ENCODE measurements at places on chromosomes 2 and 18. TPM values are rescaled to one million over a fixed set of nuclear protein-coding genes. Genes with fewer than 3 reads are reported as not detected.

Gene HNMT
- total RNA-seq = not detected

Gene PRKD3
- 11.9 TPM for total RNA-seq

Gene ANKRD30BL
- not detected for total RNA-seq

Gene MREG
- total RNA-seq = 15.7 TPM

Gene ELMOD3
- total RNA-seq = 17.0 TPM

Gene CD207
- not detected for total RNA-seq

Gene UGT1A8
- not detected for total RNA-seq

Gene OBSL1
- total RNA-seq = 0.37 TPM

Gene HOXD13
- not detected for total RNA-seq

Gene DSG1
- total RNA-seq = not detected

Gene M1AP
- not detected for total RNA-seq

Gene UGT1A5
- total RNA-seq = not detected

Gene COL4A3
- total RNA-seq = not detected

Gene MALT1
- 23.9 TPM for total RNA-seq

DNA sequence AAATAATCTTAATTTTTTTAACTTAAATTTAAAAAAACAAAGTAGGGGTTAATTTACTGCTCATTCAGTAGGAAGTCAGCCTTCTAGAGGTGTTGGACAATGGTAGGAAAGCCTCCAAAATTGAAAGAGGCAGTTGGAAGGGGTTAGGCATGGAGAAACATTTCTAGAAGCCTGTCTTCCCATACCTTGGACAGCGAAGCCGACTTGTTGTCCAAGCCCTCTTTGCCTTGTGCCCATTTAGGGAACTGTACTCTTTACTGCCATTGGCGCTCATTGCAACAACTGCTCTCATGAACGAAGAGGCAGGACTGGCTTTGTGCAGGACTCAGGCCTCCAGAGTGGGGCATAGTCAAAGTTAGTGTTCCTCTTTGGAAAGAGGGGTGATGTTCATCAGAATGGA lies 333.3 kb downstream of the HRH4 start:
- no peak for DNase-seq

DNA sequence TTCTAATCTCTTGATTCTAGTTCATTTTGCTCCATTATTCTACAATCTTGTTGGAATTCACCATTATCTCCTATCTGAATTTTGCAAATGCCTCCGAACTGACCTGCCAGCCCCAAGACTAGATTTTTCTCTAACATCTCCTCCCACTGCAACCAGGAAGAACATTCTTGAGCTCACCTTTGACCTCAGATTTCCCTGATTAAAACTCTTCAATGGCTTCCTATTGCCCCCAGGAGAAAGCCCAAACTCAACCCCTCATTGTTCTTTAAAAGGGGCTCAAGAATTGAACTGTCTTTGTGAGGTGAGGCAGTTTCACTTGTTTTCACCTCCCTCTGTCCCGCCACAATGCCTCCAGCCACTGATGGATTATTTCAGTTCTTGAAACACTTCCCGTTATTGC lies 784.6 kb upstream of the ZEB2 start:
- DNase-seq = no peak

- no peak for DNase-seq
Measured at GRCh38 chr2:196949116-196949515, 22.6 kb upstream of the PGAP1 start.

DNA sequence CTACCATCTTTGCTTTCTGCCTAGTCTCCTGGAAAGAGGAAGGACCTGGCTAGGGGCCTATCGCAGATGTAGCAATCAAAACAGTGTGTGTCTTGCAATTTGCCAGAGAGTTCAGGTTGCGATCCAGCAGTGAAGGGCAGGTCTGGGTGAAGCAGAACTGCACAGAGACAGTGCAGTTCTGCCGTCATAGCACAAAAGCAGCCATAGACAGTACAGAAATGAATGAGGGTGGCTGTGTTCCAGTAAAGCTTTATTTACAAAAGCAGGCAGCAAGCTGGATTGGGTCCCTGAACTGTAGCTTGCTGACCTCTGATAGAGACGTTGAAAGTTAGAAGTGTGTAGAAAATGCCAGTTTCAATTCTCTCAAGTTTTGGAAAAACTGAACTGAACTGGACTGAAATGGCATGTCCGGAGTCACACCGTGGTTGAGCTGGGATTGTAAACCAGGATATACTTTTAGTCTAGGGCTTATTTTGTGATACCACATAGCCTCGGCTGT lies 186.8 kb downstream of the LTBP1 start:
- no peak for DNase-seq

DNA sequence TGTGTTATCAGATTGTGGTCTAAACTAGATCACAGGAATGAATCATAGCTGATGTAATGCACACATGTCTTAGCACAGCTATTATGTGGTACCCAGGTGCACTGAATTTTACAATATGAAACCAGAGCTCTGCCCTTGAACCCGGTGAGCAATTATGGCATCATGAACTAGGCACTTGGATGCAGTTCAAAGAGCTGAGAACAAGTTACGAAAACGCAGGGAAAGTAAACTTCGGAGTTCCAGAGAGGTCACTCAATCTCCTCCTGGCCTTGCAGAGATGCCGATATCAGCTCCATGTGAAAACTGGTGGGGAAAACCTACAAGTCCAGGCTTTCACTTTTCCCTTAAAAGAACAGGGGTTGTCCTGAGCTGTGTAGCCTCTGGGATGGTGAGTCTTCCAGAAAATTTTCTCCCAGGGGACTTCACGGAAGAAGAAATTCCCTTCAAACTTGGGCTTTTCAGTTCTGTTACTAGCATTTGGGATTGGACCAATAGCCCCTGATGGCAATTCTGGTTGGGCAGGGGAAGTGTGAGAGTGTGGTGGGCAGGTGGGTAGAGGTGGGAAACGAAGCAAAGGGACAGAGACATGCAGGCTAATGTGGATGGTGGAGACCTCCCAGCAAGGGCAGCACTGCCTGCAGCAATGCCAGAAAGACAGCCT lies 71.1 kb upstream of the SH3BP4 start:
- DNase-seq = peak; percentile 14

DNA sequence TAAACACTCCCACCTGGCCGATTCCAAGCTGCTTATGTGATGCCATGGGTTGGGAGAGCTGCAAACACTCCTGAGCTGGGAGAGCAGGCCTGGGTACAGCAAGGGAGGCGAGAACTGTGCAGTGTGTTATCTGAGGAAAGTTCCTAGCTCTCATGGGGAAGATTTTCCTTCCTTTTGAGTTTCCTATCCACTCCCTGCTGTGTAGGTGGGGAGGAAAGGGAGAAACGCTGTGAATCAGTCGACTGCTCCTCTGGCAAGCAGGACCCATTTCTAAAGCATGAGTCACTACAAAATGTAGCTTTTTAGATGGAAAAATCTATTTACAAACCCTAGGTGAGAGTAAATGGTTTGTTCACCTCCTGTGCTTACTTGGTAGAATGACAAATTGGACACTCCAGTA lies 80.4 kb downstream of the SH3RF3 start:
- DNase-seq = no peak

DNA sequence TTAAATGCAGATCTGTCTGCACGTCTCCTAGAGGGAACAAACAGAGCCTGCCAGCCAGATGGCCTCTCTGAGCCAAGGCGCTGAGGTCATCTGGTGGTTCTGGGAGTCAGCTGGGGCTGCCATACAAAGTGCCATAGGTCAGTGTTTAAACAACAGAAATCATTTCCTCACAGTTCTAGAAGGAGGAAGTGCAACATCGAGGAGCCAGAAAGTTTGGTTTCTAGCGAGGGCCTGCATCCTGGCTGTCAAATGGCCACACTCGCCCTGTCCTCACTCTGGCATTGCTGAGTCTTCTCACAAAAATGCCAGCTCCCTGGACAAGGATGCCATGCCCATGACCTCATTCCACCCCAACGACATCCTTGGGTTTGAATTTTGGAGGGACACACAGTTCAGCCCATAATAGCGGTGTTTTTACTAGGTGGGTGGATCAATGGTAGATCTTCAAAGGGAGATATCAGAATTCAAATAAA lies 59.6 kb downstream of the MYT1L start:
- no peak for DNase-seq

DNA sequence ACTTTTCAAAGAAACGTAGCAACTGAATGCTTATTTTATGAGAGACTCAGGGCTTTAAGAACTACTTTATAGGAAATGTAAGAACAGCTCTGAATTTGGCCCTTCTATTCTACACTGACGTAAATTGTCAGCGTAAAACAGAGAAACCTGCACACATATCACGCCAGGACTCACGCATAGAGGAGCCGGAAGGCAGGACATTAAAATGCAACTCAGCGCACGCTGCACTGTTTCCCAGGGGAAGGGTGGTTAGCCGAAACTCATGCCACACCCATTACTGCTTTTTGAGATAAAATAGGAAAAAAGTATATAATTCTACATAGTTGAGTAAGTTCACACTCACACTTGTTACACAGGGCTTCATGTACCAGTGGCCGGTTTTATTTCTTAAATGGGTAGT lies 7.4 kb downstream of the TUBB6 start:
- no peak for DNase-seq

GRCh38 chr2:72916743-72917137 lies 579 bp upstream of the EMX1 start:
- DNase-seq = no peak

DNA sequence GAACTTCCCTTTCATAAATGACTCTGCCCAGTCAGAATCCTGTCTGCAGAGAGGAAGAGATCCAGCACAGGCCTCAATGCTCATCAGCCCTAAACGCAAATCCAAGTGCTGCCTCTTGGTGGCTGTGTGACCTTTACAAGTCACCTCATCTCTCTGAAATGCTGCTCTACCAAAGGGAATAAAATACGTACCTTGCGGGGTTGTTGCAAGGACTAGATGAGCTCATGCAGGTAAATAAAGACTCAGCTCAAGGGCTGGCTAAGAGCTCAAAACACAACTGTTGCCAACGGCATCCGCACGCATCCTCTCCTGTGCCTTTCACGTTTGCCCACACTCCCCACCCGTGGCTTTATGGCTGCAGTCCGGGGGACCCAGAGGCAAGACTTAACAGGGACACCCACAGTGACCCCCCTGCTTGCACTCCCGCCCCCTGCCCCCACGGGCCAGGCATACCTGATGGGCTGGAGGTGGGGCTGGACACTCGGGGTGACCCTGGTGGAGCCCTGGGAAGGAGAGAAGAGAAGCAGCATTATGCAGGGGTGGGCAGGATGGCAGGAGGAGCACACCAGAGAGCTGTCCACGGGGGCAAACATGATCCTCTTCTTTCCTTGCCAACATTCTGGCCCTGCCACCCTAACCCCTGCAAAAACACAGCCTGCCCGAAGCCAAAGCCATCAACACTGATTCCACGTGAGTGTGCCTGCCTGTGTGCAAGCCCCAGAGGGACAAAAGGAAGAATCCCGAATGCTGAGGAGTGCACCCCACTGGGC lies 102.6 kb downstream of the TNS1 start:
- no peak for DNase-seq

DNA sequence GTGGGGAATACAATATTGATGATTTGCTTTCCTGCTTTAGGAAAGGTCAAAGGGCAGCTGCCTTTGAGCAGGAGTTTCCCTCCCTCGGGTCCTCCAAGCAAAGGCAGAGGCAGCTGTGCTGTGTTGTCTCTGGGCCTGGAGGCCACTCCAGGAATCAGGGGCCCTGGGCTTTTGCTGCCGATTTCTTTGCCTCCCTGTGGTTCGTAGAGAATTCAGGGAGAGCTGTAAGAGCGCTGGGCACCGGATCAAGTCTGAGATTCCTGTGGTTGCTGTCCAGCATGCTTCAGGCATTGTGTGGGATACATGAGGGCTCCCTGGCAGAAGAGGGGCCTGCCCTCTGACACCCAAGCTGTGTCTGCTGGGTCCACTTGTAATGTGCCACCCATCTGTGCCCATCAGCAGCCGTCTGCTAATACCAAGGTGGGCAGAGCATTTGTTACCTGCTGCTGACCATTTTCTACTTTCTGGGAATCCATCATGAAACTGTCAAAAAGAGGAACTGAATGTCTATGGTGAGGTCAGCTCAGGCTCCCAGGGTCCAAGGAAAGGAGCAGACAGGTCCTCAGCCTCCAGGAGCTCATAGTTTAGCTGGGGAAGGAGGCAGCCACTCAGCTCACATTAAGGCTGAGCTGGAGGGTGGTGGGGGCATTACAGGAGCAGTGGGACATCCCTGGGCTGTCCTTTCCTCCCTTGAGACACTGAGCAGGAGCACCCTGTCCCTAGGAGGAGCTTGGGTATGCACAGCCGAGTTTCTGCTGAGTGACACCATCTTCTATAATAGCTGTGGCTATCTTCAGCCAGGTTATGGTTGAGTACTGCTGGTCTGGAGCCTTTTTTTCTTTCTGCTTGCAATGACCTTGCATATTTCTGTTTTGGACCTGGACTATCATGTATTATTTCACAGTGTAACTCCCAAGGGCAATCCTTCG lies 68.5 kb downstream of the CTIF start:
- DNase-seq = no peak

GRCh38 chr18:10723496-10723895 lies 197.7 kb downstream of the NAPG start:
- DNase-seq = no peak

GRCh38 chr2:120520929-120521912 lies 175.3 kb downstream of the INHBB start:
- DNase-seq = peak; percentile 16

GRCh38 chr2:163182764-163183354 lies 344.3 kb upstream of the KCNH7 start:
- DNase-seq = no peak

GRCh38 chr2:152504618-152505017 lies 169.6 kb downstream of the FMNL2 start:
- DNase-seq = no peak

- no peak for DNase-seq
Measured at GRCh38 chr2:31337197-31337596, 77.3 kb downstream of the XDH start.

DNA sequence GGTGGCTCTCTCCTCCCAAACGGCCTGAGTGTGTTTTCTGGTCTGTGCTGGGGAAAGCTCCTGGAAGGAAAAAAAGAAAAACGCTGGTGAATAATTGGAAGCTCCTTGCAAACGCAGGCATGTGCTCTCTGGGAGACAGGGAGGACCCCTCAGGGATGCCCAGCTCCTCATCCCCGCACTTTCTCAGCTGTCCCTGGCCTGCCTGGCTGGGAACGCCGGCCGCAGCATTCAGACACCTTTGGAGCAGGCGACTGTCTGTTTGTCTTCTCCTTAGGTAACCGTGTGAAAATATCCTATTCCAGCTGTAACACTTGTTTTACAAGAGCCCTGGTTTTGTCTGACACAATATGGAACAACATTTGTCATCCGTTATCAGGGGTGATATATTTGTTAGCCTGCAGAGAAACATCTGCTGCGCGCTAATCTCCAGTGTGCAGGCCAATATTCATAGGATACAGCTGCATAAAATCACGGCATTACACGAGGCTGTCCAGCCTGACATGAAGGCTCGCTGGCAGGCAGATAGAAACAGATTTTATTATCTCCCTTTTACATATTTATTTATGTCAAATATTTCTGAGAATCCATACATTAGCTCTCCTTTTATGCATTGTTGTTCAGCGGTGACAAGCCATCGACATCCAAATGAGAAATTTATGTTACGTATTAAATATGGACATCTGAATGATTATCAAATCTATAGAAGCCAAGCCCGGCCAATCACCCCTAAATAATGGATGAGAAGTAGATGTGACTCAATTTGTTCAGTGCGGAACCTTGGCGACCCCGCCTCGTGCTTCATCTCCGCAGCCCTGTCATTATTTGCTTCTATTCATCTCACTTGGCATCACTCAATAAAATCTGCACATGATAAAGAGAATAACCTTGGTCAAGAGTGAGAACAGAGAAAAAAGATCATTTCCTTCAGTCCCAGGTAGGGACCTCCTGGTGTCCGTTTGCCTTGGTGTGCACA lies 675.1 kb upstream of the SALL3 start:
- DNase-seq = no peak

- DNase-seq = no peak
Measured at GRCh38 chr2:83584672-83585071, 874.4 kb downstream of the SUCLG1 start.

- no peak for DNase-seq
Measured at GRCh38 chr2:215736653-215737290, 276.6 kb downstream of the MREG start.

GRCh38 chr2:126707941-126708340 lies 52.0 kb downstream of the GYPC start:
- DNase-seq = no peak

All from activated T-helper 2 cell treated with anti-CD3 and anti-CD28 coated beads, Interferon-gamma antibody, Interleukin-2, Interleukin-4, amounts not matched to agents 10 μg/mL and 5 μg/mL and 100 μg/mL, durations not matched to agents 14 hours and 24 hours and 36 hours (primary cell).